ENCODE measurements at places on chromosomes 4 and X.

DNA sequence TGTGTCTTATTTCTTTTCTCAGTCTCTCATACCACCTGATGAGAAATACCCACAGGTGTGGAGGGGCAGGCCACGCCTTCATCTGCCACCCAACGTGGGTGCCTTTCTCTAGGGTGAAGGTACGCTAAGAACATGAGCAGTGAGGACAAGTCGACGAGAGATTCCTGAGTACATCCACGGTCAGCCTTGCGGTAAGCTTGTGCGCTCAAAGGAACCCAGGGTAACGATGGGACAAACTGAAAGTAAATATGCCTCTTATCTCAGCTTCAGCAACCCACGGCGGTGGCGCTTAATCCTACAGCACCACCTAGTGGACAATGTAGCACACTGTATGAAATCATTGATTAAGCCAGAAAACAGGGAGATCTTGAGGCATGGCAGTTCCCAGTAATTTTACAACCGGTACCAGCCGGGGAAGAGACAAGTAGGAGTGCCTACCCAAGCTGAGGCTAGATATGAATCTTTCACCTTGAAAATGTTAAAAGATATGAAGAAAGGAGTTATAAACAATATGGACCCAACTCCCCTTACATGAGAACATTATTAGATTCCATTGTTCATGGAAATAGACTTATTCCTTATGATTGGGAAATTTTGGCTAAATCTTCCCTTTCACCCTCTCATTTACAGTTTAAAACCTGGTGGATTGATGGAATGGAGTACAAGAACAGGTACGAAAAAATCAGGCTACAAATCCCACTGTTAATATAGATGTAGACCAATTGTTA is 63.0 kb downstream of the ZNF732 start:
- DNase-seq: peak; percentile 63

DNA sequence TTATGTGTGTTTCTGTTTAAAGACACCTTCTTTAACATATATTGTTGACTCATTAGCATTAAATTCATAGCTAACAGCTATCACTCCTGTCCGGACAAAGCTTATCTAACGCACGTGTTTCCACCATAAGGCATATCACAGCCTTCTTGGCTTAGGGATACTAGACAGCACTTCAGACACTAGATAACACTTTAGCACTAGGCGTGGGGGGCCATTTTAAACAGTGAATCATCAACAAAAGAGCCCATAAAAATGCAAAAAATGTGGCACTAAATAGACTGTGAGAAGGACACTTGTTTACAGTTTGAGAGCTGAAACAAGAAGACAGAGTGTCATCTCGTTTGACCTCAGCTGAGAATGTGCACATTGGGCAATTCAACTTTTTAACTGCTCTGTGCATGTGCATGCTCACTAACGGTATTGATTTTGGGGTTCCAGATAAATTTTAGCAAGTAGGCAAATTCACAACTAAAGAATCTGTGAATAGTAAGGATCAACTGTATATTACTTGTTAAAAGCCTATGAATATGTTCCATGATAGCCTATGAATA is 58.9 kb upstream of the RAI2 start:
- DNase-seq: peak; percentile 69

GRCh38 chr4:187103351-187103750 is 379.7 kb upstream of the FAT1 start:
- no peak for DNase-seq

DNA sequence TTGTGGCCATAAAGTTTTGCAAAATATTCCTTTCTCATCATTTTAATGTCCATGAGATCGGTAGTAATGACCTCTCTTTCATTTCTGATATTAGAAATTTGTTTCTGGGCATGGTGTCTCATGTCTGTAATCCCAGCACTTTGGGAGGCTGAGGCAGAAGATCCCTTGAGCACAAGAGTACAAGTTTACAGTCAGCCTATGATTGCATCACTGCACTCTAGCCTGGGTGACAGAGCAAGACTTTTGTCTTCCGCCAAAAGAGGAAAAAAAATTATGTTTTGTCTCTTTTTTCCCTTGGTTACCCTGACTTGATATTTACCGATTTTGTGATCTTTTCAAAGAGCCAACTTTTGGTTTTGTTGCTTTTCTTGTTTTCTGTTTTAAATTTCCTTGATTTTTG is 10.8 kb upstream of the NKAP start:
- DNase-seq: no peak

GRCh38 chr4:155703486-155704247 is 37.0 kb downstream of the GUCY1A1 start:
- no peak for DNase-seq

GRCh38 chr4:23855912-23856605 is 33.8 kb downstream of the PPARGC1A start:
- no peak for DNase-seq

DNA sequence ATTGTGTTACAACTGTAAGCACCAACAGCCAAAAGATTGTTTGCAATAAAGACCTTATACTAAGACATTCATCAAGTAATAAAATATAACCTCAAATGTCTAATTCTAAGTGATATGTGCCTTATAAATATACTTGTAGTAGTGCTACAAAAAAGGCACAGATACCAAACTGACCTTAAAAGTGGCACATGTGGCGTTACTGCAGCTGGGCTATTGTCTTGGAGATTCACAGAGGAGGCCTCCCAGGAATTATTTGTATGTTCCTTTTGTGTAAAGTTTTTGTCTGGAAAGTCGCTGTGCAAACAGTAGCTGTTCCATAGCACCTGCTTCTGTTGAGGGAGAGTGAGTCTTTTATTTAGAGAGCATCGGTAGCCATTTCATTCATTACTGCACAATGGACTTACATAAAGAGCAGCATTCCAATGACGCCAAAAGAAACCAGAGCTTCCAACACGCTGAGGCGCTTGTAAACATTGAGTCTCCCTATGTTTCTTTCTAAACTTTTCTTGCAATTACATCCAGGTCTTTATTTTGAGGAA is 143.7 kb downstream of the RPA4 start:
- DNase-seq: no peak

GRCh38 chr4:86927843-86928395 is 6.9 kb upstream of the AFF1 start:
- no peak for DNase-seq

DNA sequence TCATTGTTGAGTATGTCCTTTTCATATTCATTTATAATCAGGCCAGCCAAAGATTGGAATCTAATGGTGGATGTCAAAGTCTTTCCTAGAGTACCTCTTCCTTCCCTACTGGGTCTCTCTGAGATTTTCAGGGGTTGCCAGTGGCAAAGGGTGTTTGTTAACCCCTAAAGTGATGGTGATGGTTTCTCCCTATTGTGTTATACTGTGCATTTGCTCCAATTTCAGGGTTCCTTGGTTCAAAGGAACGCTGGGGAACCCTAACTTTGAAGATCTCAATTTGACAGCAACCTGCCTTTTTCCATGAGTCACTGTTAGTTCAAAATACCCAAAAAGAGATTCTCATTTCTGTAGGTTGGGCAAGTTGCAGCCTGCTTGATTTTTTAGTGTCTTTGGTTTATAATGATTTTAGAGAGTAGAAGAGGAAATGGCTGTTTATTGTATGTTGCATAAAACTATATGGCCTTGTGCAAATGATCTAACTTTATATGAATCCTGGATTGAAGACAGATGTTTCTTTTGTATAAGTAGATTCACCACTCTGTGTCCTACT is 23.0 kb downstream of the GAB1 start:
- peak; percentile 50 for DNase-seq

- no peak for DNase-seq
Measured at GRCh38 chr4:6184169-6184568, 16.2 kb downstream of the JAKMIP1 start.

GRCh38 chr4:114752391-114753165 is 154.0 kb downstream of the UGT8 start:
- DNase-seq: no peak

DNA sequence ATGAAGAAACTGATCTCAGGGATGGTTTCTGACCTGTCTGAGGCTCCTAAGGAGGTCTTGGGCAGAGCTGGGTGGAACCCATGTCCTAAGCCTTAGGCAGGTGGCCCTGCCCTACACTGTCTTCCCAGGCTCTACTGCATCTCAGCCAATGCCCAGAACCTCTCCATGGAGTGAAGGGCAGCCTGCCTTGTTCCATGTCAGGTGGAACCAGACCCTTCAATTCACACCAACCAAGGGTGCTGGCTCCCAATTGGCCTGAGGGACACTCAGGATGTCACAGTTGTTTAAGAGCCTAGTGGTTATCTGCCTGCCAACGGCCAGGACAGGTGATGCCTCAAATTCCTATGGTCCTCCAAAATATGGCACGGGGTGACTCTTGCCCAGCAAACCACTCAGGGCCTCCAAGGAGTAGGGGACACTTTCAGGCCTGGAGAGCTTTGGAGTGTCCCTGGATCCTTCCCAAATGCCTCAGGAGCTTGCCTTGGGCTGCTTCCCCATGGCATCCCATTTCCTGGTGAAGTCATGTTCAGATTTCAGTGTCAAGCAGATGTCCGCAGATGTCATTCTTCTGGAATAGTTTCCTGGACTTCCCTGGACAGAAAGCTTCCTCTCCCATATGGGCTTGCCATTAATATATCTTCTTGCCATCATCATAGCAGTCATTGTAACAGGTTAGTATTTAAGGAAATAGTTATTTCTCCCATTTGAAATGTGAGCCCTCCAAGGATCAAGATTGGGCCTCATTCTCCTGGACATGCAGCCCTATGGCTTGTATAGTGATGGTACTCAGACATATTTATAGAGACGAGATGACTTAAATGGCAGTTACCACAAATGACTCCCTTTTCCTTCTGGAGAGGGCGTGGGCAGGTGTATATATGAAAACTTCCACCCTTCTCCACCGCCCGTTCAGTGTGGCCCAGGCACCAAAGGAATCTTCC is 67.1 kb downstream of the MED28 start:
- no peak for DNase-seq

- peak; percentile 90 for DNase-seq
Measured at GRCh38 chr4:145935253-145936141, 3.1 kb downstream of the ZNF827 start.

All from OCI-M1 (cell line).